ENCODE measurements at places on chromosomes 5 and 9.

DNA sequence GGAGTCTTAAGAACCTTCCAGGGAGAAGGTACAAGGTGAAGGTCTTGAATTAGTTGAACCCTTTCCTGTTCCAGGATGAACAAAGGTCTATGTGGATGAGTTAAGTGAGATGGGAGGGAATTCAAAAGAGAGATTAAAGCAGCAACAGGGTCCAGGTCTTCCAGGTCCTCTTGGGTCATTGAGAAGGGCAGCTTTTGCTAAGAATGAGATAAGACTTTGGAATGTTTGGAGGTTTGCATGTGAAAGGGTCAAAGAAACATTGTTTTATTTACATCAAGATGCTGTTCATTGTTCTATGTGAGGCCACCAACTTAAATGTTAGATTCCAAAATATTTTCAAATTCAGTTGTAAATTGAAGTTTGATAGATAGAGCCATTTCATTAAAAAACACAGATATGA lies 463.9 kb downstream of the ANXA1 start:
- no peak for DNase-seq

DNA sequence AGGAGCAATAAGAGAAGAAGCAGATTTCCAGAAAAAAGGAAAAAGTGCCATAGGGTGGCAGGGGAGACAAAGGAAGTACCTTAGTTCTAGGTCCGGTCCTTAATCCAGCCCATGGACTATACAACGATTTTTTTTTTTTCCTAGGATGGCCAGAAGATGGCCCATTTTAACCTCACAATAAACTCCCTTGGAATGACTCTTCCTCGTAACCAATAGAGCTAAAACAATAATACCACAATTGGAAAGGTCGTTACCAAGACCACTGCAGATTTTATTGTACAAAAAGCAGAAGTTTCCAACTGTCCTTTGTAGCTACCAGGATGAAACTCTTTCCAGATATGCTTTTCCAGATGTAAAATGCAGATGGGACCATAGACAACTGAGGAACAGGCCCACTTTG lies 34.4 kb upstream of the SSBP2 start:
- no peak for DNase-seq

- no peak for DNase-seq
These were observed 30.0 kb upstream of the TRIO start for GRCh38 chr5:14112998-14113652.

DNA sequence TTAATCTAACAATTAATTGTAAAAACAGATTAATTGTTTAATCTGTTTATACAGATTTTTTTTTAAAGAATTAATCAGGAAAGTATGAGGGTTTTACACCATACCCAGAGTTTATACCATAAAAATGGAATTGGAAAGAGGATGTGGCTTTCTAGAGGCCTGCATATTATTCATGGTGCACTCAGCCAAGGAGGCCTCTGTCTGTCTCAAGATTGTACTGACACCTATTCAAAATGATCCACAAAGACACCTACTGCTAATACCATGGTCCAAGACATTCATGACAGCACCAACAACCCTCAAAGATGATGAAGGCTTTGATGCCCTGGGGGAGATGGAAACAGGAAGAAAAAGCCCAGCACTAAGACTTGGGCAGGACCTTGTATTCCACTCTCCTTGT lies 58.1 kb upstream of the MAST4 start:
- DNase-seq = no peak

DNA sequence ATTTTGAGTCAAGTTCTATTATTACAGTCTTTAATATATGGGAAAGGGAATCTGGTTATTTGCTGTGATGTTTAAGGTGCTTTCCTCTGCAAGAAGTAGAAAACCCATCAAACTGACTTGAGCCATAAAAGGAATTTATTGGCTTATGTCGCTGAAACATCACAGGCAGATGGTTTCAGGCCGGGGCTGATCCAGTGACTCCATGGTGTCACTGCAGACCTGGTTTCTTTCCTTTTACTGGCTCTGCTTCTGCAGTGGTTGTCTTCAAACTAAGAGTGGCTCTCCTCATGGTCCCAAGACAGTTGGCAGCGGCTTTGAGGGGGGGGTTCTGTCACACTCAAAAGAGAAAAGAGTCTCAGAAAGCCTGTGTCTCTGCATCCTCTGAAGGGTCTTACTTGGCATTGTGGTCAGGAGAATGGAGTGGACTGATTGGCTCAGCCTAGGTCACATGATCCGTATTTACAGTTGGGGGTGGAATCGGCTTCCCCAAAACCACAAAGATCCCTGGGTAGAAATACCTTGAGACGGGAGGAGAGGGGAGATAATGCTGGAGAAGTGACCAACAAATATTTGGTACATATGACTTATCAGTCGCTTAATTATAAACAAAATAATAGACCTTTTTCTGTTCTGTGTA lies 106.3 kb downstream of the DAPK1 start:
- DNase-seq = no peak

DNA sequence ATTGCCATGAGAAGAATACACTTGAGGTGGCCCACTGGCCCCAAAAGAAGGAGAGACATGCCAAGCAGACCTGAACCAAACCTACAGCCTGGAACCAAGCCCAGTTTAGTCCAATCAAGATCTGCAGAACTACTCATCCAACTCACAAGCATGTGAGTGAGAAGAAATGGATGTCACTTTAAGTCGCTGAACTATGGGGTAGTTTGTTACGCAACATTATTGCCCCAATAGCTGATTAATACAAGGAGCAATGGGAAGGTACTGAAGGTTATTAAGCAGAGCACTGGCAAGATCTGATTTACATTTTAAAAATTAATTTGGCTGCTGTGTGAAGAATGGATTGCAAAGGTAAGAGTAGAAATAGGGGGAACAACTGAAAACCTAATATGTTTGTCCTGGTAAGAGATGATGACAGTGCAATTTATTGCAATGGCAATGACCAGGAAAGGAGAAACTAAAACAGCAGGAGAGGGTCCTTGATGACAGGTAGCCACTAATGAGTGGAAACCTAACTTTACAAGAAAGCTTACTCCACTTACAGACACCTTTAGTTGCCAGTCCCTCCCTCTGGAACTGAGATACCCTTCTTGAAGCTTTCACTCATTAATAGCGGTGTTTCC lies 132.9 kb upstream of the GRIA1 start:
- no peak for DNase-seq

DNA sequence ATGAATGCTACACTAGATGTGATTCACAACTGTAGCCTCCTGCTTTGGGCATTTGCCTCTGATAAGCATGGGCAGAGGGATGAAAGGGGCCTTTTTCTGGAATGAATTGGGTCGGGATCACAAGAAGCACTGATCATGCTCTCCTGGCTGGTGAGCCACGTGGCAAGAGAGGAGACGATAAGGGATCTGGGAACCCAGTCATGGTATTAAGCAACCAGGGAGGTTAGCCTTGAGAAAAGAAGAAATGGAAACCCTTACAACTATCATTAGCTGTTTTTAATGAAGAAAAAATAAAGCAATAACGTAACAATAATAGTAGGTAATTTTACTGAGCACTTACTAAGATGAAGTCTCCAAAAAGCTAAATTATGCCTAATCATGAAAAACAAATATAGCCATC lies 50.0 kb upstream of the RAI14 start:
- no peak for DNase-seq

GRCh38 chr5:652773-653350 lies 40.3 kb downstream of the TPPP start:
- DNase-seq = no peak

- no peak for DNase-seq
These were observed 1.3 kb downstream of the EEIG1 start for GRCh38 chr9:127979333-127980059.

DNA sequence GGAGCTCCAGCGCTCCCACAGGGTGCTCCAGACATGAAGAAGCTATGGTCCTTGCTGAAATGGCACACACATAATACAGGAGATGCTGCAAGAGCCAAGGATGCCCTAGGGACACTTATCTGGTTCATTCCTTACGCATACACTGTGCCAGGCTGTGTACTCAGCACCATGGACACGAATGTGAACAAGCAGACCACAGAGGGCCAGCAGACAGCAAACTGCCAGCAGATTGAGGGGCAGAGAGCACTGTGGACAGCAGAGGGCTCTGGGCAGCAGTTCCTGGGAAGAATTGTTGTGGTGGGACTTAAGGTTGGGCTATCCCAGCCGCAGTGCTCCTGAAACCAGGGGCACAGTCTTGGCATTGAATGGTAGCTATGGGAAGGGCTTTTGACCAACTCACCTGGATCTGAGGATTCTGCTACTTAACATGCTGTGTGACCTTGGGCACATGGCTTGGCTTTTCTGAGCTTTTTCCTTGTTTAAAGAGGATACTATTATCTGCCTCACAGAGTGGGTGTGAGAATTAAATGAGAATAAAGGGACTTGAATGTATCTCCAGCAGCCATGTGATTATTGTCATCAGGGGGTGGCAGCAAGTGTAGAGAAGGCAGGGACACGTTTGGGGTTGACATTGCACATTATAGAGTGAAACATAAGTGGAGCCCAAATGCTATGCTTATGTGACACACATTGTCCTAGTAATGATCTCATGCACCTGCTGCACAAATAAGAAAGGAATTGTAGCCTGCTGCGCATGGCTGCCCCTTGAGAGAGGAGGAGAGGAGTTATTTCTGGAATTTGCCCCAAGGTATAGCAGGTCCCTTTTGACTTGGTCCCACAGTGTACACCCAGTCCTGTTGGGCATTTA lies 30.1 kb downstream of the PPARGC1B start:
- DNase-seq = no peak

DNA sequence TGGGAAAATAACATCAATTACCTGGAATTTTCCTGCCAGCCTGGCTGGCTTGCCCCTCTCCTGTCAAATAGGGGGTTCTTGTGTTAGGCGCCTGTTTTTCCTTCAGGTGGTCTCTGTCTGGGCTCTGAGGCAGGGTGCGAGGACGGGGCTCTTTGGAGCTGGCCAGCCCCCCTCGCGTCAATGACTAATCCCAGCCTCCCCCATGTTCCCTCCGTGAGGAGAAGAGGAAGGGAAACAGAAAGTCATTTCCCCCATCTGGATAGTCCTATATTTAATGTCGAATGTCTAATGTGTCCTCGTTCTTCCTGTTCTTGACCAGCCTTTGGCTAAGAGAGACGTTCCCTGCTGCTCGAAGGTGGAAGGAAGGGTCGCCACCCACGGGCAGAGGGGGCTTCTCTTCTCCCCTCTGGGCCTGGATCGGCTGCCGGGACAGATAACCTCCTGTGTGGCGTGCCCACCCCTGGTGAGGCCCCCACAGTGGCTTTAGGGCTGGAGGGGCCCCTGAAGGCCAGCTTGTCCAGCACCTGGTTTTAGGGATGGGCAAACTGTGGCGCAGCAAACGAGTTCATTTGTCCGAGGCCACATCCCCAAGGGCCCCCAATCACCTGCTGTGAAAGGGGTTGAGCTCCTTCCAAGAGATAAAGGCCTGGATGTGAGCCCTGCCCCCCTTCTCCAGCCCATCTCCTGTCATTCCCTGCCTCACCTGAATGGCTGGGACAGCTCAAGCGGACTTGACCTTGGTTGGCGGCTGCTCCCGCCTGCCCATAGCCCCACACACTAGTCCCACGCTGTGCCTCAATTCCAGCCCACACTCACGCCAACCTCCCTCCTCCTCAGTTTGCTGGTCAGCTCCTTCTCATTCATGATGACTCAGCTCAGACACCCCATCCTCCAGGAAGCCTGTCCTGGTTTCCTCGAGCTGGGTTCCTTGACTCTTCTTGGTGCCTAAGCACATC lies 35.9 kb upstream of the UNC5A start:
- DNase-seq = no peak

- no peak for DNase-seq
These were observed 112.0 kb upstream of the PITX1 start for GRCh38 chr5:135145985-135146384.

- no peak for DNase-seq
These were observed 2059.1 kb upstream of the CDH6 start for GRCh38 chr5:29134418-29134817.

GRCh38 chr9:110583237-110583636 lies 3.7 kb upstream of the SVEP1 start:
- DNase-seq = no peak

DNA sequence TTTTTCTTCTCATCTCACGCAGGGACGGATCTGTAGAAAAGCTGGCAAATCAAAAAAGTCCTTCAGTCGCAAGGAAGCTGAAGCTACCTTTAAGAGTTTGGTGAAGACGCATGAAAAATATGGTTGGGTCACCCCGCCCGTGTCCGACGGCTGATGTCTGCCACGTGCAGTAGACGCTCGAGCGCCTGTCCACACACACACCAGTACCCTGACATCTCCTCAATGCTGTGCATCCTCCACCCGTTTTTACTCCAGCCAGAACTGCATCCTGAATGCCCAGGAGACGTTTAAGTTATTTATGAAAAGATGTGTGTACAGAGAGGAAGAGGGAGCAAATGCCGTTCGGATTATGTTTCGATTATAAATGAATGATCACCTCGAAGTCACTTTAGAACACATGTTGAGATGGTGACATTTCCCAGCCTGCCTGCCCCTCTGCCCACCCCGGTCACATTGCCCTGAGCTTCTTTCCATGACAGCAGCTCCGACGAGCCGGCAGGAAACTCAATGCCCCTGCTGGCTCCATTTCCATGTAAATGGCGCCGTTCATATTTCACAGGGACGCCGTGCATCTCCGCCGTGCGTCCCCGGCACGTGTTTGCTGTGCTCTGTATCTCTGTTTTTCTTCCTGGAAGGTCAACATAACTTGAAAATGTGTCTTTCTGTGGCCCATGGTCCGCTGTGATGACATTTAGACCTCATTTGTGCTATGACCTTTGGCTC lies 42.7 kb downstream of the UBE2QL1 start:
- DNase-seq = no peak

- no peak for DNase-seq
These were observed 128.2 kb upstream of the RASEF start for GRCh38 chr9:83191154-83191553.

DNA sequence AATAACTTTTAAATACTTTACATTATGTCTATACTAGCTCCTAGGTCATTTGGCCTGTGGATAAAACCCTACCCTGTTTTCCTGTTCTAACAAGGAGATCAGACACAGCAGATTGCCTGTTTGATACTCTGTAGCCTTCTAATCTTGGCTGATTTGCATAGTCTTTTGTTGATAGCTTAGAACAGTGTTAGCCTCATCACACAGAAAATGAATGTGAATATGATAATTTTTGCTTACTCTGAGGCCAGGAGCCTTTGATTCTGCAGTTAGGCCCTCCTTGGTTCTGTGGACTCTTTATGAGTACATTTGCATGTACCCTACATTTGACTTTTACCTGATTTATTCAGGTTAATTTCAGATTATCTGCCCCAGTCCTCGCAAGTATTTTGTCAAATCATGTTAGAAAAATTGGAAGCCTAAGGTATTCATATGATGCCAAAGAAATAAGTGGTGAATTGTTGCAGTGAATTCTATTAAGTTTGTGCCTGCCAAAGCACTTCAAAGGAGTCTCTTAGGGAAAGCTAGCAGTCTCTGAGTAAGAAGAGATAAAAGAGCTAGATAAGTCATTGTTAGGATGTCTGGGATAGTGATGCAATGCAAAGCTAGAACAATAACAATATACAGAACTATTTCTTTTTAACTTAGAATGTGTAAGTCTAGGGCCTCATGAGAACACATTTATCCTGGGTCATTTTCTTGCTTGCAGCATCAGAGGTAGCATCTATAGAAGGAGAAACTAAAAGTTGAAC lies 56.4 kb downstream of the SCAMP1 start:
- DNase-seq = no peak

GRCh38 chr5:158940977-158941376 lies 158.7 kb downstream of the EBF1 start:
- no peak for DNase-seq
